ENCODE measurements at places on chromosomes 5 and 9.

DNA sequence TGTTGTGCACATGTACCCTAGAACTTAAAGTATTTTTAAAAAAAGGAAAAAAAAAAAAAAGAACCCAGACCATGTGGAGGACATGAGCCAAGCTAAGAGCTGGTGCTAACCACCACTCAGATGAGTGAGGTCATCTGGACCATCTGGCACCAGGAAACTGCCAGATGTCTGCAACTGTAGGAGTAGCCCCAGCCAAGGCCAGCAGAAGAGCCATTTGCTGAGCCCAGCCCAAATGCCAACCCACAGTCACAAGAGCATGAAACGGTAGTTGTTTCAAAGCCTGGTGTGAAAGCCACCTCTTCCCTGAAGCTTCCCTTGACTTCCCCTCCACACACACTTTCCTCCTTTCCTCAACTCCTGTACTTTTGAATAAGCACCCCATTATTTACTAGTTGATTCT lies 69.2 kb upstream of the FCN1 start:
- DNase-seq = no peak

GRCh38 chr9:126614088-126614454 lies 343 bp downstream of the LMX1B start:
- DNase-seq = no peak

DNA sequence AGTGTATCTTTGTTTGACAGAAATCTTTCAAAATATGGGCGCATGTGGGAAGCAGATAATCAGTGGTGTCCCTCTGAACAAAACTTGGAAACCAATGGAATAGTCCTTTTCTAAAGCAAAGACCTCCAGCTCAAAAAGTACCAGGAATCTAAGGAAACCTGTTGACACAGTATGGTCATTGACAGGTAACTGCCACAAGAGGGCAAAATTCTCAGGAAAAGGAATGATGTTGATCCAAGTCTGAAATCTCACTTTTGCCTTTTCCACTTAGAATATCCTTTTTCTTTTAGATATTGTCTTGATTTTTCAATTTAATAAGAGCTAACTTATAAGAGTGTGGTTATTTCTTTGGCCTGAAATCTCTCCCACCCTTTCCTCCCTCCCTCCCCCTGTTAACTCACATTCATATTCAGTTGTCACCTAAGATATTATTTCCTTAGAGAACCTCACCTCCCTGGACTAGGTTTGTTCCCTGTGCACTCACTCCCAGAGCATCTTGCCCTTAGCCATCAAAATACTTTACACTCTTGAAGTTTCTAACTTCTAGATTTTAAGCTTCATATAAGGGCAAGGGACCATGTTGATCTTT lies 59.0 kb upstream of the BARX1 start:
- DNase-seq = peak; percentile 67

GRCh38 chr9:37916471-37917312 lies 12.8 kb upstream of the SLC25A51 start:
- DNase-seq = no peak

DNA sequence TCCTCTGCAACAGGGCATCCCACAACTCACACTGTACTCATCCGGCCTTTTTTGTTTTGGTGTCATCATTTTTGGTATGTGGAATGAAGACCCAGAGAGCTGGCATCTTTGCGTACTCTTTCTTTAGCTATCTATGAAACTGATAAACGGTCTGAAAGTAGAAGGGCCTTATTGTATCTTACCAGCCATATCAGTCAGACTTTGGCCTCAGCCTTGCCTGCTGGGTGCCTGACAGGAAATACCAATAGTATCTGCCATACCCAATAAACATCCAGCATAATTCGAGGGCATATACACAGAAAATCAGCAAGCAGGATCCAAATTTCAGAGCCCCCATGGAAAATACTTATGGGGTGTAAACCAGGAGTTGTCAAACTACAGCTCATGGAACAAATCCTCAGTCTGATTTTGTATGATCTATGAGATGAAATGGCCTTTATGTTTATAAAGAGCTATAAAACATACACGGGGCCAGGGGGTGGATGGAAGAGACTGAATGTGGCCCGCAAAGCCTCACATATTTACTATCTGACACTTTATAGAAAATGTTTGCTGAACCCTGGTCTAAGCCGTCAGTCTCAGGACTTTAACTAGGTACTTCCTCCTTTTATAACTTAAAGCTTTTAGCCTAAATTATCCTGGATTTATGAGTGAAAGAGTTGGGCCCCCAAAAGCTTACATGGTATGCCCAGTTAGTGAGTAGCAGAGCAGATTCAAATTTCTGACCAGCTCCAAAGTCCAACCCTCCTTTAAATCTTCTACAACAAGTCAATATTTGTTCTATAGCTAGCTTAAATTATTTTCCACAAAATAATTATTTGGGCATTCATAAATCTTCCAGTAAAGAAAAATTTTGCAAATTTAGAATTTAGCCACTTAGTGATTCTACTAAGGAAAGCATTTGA lies 308.0 kb upstream of the PUM3 start:
- DNase-seq = no peak

DNA sequence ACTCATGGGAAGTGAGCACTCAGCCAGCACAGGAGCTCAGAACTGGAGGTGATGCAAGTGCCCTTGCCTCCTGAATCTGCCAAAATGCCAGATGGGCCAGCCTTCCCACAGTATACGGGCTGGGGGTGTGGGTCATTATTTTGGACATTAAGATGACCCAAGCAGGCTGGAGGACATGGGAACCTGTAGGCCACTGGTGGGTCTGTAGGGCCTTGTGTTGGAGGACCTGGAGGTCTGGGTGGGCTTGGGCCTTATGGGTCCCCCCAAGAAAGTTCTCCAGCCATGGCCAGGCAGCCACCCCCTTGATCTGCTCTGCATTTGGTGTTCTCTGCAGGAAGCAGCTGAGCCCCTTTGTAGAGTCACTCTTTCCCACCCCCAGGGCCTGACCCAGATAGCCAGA lies 71.0 kb upstream of the ANGPTL2 start:
- DNase-seq = no peak

DNA sequence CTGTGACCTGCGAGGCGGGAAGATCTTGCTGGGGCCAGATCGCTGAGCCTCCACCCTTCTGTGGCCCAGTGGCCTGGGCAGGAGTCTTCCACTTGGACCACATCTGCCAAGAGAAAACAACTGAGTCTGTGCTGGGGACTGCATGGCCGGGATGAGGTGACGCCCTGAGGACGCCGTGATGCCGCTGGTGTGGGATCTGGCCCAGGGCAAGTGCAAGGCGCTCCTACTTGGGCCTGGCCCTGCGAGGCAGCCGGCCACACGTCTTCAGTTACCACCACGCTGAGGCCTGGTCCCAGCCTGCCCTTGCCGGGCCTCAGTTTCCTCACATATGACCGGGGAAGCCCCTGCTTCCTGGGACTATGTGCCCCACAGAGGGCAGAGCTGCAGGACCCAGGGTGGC lies 133.4 kb downstream of the SLC25A46 start:
- no peak for DNase-seq

DNA sequence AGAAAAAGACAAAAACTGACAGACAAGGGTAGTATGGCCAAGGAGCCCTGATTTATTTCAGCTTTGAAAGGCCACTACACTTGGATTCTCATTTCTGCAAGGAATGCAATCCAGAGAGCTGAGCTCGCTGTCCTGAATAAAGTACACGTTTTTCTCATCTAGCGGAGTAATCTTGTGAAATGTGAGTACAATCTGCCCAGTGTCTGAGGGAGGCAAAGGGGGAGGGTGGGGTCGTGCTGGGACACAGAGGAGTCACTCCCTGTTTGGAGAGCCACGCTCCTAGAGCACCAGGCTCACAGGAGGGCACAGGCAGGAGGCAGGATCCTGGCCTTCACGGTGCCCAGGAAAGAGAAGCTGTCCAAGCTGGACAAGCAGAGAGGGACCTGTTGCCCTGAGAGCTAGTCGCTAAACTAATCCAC lies 51.0 kb upstream of the IFNK start:
- DNase-seq = peak; percentile 48

GRCh38 chr9:17832812-17833211 lies 253.9 kb downstream of the SH3GL2 start:
- DNase-seq = no peak

DNA sequence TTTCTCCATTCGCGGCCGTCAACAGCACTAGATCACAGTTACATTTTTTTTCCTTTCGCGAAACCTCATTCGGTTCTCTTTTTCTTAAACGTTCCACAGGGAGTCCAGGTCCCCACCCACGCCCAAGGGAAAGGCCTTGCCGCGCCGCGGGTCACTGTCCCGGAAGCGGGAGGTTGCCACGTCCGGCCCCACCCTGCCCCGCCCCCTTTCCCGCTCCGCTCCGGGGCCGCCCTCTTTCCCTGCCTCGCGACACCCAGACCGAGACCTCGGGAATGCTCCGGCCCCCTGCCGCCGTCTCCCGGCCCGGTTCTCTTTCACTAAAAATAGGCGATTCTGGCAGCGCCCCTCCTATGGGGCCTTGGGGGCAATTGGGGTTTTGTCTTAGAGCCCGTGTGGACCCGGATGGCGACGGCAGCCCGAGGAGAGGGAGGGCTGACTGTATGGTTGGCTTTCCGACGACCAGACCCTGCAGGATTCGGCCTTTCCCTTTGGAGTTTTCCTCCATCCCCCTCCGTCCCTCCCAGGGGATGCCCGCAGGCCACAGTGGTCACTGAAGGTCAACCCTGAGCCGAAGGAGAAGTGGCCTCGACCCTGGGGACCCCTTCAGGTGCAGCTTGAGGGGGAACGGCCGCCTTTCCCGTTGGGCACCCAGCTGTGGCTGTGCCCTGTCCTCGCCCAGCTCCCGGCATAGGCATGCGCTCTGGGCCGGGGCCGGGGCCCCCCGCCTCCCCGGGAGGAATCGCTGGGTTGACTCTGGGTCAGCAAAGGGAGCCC lies 2.8 kb upstream of the RACK1 start:
- DNase-seq = peak; percentile 95

- DNase-seq = no peak
Observed at GRCh38 chr5:143569213-143569701, 165.8 kb upstream of the NR3C1 start.

DNA sequence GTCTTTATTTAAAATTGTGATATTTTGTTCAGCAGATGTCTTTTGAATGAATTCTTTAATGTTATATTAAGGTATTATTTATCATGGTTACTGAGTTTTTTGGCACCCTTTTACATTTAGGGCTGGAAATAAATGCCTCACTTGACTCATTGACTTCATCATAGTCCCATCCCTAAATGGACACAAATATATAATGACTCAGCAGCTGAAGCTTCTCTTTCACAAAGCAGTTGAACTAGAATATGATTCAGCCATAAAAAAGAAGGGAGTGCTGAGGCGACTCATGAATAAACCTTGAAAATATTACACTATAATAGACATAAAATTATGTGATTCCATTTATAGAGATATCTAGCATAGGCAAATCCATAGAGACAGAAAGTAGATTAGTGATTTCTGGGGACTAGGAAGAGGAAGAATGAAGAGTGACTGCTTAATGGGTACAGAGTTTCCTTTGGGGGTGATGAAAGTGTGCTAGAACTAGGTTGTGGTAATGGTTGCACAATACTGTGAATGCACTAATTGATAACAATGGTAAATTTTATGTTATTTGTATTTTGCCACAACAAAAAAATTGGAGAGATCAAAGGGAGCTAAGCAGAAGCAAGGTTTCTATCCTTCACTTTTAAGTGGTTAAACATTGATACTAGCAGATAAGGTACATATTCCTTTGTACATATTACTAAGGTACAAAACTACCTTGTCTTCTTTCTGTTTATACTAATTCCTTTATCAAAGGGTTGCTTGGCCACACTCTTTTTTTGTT lies 449.6 kb downstream of the NTRK2 start:
- DNase-seq = no peak

GRCh38 chr9:21533597-21533996 lies 51.5 kb upstream of the IFNE start:
- DNase-seq = no peak

DNA sequence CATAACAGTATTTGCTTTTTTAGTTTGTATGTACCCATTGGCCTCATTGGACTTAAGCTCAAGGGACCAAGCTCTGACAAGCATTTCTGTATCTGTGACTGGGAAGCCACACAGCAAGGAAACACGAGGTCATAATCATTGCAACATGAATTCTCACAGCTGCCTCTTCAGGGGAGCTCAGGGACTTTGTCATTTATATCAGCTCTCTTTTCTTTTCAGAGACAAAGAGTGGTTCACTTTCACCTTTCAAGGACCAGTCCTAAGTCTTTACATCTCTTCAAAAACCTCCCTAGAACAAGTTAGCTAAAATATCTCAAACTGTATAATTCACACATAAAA lies 58.6 kb downstream of the ADAMTS12 start:
- no peak for DNase-seq

DNA sequence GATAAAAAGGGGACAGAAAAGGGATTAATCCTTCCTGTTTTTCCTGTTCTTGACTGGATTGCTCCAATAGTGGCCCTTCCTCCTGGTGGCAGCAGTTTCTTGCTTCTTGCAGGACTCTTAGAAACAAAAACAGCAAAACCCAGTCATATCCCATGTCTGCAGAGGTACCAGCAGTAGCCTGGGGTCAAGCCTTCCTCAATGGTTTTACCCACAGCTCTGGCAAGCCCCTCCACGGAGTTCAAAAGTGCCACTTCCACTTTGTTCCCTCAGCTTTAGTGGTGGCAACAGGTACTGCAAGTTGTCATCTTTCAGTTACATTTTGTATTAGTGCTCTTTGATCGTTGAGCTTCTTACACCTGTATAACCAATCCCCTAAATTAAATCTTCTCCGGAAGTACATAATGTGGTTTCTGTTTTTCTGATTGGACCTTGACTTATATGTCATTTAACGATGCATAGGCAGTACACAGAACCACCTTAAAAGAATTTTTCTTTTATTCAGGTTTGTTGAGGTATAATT lies 8.7 kb upstream of the RANBP6 start:
- DNase-seq = peak; percentile 11

DNA sequence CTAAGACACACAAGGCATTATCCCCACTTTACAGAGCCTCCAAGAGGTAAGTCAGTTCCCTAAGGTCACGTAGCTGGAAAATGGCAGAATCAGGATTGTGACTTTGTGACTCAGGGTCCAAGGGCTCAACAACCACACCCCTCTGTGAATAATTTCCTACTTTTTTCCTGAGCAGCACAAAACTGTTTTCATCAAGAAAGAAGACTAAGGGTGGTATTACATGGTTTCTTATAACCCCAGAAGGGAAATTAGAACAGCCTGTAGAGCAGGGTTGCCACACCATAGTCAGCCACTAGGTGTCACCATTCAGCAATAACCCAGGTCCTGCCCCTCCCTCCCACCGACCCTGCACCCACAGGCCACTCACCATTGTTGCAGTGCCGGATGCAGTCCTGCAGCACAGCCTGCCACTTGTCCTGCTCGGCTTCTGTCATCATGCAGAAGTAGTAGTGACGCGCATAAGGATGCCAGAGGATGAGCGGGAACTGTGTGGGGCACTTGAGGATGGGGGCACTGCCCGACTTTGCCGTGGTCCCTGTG lies 72.1 kb downstream of the LRSAM1 start:
- DNase-seq = no peak

DNA sequence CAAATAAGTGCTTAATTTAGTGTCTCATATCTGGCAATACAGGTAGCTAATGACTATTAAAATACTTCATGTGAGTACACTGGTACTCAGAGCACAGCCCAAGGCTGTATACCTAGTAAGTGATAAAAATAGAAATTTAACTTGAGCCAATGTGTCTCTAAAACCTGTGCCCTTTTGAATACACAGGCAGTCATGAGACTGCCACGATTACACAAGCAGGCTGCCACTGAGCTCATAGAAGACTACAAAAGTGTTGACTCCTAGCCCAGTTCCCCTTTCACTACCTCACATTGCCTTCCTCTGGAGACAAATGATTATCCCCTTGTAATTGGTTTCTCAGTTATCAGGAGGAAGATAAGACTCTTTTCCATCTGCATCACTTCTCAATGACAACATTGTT lies 66.3 kb upstream of the PAPPA start:
- peak; percentile 16 for DNase-seq

All from hepatocyte (in vitro differentiated cells).